ENCODE measurements at places on chromosomes 6 and 20.
A peak's percentile ranks its signal among the peaks of the same experiment; 100 is the strongest.

DNA sequence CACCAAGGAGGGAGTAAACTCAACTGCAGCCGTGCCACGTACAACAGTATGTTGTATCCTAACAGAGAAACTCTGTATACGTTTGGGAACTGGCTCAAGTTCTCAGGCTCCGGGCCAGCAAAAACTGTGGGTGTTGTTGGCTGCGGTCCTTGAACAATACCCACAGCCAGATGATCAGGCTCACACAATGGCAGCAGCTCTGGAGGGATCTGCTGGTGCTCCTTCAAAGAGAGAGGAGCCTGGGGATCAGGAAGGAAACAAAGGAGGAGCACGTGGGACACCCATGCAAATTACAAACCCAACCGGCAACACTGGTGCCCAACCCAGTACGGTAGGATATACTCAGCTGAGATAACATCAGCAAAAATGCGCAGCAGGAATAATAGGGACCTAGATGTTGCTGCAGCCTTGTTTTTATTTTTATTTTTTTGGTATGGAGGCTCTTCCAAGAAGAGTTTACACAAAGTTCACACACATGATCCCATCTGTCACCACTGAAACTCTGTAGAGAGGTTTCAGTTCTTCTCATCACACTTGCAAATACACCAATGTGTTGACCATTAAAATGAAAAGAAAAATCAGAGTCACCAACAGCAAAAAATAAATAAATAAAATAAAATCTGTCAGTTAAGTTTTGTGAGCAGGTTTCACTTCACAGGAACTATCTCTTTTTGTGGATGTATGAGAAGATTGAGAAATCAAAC lies 41.2 kb upstream of the PDE10A start:
- peak; percentile 49 for DNase-seq

- no peak for DNase-seq
Observed at GRCh38 chr6:152364866-152365265, 272.3 kb downstream of the SYNE1 start.

DNA sequence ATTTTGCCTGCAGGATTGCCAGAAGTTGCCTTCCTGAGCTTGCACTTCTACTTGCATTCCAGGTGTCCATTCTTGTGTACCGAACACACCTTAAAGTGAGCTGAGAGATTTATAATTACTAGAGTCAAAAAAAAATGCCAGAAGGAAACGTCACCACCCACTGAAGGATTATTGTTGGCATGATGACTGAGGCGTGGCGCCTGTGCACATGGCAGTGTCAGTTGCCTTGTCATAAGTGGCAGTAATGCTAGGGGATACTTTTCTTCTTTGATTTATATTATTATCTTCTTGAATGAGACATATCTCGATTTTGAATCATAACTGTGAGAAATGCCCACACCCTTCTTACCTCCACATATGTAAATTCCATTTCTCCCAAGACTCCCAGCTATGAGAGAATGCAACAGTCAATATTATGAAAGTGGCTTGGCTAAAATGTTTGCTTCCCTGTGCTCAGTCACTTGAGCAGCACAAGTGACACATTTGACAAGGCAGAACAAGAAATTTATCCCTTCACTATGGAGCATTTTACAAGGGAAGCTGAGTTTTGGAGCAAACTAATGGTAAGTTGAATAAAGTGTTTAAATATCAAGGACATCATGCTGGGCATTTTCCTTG lies 149.5 kb upstream of the SASH1 start:
- no peak for DNase-seq

DNA sequence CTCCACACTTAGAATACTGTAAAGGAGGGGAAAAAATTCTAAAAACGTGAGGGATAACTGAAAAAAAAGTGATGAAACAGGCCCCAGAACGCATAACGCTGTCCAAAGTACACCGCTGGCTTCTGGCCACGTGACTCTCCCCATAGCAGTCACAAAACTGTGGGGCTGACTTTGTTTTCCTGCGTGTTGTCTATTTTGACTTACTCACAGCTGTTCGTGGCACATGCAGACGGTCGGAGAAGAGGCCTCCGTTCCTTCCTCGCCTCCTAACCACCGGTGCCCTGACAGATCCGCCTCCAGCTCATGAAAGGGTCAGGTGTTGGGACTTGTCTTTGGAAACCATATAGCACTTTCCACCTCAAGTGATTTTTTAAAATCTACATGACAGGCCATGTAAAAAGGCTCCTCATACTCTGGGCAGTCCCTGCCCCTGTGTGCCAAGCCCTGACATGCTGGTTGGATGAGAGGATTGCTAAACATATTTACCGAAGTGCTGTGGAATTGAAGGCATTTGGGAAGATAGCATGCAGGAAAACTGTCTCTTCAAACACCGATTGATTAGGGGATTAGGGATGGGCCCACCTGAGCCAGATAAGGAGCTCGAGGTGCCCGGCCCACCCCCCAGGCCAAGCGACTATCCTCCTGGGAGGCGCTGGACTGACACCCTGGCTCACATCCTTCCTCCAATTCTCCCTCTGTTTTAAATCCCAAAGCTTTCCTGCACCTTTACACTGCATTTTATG lies 54.8 kb downstream of the DACT2 start:
- no peak for DNase-seq

GRCh38 chr6:54621285-54621684 lies 225.3 kb upstream of the FAM83B start:
- no peak for DNase-seq

DNA sequence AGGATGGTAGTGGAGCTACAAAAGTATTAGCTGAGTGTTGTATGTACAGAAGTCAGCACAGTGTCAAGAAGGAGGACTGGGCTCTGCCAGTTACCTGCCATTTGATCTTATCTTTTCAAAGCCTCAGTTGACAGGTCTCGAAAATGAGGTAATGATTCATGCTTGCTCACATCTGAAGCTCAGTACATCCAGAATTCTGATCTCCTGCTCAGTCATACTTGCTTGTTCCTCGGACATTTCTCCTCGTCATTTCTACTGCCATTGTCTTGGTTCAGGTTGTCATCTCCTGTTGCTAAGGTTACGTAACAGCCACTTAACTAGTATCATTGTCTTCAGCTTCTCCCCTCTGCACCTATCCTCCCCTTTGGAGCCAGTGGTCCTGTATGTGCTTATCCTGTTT lies 89.5 kb downstream of the SLX4IP start:
- DNase-seq, result no peak

DNA sequence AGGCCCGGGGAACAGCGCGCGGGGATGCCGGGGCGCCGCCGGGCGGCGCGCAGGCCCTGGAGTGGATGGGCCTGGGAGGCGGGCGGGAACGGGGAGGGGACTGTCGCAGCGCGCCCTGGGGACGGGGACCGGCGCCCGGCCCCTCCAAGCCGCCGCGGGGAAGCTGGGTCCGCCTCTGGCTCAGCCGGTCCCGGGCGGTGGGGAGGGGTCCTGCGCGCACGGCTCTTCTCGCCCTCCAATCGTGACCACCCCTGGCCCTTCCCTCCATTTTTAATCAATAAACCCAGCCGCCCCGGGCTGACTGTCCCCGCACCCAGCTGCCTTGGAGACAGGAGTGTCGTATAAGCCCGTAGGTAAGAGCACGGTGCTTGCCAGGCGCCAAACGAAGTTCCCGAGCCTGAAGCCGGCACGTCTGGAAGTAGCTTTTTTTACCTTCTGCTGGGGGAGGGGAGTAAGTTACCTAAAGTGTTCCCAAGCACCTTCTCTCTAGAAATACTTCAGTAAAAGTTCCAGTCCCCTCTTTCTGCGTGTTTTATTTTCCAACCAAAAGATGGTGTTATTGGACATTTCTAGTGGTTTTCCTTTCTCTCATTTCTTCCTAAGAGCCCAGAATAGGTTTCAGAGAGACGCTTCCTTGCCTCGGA lies 780 bp upstream of the TAF4 start:
- peak; percentile 54 for DNase-seq

DNA sequence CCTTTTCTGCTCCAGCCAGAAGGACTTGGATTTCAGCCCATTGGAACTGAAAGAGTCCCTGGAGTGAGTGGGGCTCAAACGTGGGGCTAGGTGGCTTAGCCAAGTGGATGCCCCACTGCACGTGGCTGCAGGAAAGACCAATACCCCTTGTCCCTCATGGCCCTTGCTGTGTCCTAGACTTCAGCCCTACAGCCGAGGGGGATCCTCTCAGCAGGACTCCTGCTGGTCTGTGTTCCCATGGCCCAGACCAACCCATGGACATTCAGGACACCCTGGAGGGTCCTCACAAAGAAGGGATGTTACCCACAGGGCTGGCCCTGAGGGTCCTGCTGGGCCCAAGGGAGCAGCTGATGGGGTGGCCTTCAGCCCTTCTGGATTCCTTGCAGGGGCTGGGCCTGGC lies 30.0 kb upstream of the PHACTR3 start:
- no peak for DNase-seq

DNA sequence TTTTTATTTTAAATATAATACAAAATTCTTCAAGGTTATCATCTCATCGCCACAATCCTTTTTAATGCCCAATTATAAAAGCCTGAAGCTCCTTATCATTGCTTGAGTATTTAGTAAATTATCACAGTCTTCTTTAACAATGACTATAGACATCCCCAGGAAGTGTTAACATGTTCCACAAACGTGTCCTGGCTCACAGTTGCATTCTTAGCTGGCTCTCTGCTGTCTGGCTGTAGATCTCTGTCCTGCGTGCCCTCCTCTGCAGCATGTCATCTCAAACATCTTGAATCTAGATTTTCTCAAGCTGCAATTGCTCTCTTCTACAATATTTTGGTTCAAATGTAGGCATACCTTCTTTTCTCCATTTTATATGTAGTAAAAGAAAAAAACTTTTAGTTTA lies 885.2 kb downstream of the EPHA7 start:
- DNase-seq, result no peak

GRCh38 chr6:70592391-70593117 lies 25.8 kb downstream of the SDHAF4 start:
- DNase-seq, result no peak
